Left forelimb (tissue), 1 donor: ENCODE measurements at places on chromosomes 3 and 15.
A peak's percentile ranks its signal among the peaks of the same experiment; 100 is the strongest.

GRCh38 chr15:38455092-38455491, 1.2 kb downstream of the FAM98B start:
- DNase-seq = no peak

- no peak for DNase-seq
These were observed 1.0 kb upstream of the ONECUT1 start for GRCh38 chr15:52790941-52791751.

DNA sequence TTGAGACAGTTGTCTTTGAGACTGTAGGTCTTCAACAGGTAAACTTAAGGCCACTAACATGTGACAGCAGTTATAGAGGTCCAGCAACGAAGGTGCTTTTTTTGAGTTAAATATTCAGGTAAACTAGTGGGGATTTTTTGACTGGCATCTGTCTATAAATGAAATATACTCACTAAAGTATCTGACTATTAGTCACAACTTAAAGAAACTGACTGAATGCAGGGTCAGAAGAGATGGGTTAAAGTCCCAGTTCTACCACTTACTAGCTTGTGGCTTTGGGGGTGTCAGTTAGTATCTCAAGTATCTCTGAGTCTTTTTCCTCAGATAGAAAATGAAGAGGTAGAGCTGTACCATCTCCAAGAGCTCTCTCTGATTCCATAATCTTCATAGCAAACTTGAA, 18.0 kb downstream of the MIX23 start:
- no peak for DNase-seq

DNA sequence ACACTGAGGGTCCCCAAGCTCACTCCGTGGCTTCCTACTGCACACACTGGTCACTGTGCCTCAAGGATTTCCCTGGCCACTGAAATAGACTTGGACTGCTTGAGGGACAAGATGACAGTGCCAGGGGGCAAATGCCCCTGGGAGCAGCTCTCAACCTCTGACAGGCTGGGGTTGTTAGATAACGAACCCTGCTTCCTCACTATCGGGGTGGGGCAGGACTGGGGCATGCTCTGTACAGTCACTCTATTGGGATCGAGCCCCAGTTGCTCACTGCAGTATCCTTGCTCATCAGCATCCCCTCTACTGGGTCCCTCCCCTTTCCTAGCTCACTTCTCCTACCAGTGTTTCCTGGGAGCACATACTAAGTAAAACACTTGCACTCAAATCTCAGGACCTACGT, 610.8 kb downstream of the NTRK3 start:
- no peak for DNase-seq

DNA sequence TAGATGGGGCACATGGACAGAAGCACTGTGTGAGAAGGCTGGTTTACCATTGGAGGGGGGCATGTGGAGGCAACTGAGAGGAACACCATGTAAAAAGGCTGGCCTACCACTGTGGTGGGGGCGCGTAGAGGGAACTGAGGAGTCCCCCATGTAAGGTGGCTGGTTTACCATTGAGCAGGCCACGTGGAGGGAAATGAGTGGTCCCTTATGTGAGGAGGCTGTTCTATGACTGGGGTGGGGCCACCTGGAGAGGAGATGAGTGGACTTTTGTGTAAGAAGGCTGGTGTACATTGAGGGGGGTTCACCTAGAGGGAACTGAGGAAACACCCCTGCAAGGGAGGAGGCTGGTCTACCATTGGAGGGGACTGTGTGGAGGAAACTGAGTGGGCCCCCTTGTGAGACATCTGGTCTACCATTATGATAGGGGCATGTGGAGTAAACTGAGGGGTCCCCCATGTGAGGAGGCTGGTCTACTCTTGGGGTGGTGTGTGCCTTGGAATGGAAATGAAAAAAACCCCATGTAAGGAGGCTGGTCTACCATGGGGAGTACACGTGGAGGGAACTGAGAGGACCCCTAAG, 156.9 kb downstream of the FBLN2 start:
- peak; percentile 26 for DNase-seq

DNA sequence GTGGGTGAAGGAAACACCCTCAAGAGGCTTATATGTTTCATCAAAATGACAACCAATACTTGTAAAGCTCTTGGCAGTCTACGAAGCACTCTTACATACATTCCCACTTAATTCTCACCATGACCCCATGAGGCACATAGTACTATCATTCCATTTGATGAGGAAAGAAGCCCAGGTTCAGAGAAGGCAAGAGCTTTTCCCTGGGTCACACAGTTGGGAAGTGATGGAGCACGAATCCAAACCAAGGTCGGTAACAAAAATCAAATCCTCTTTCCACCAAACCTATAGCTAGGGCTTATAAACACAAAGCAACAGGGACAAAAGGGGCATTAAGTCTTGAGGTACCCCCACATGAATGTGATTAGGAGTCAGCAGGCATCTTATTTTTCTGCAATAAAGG, 187.1 kb downstream of the UACA start:
- peak; percentile 36 for DNase-seq

GRCh38 chr15:76935620-76936019, 4.1 kb downstream of the RCN2 start:
- DNase-seq = no peak

DNA sequence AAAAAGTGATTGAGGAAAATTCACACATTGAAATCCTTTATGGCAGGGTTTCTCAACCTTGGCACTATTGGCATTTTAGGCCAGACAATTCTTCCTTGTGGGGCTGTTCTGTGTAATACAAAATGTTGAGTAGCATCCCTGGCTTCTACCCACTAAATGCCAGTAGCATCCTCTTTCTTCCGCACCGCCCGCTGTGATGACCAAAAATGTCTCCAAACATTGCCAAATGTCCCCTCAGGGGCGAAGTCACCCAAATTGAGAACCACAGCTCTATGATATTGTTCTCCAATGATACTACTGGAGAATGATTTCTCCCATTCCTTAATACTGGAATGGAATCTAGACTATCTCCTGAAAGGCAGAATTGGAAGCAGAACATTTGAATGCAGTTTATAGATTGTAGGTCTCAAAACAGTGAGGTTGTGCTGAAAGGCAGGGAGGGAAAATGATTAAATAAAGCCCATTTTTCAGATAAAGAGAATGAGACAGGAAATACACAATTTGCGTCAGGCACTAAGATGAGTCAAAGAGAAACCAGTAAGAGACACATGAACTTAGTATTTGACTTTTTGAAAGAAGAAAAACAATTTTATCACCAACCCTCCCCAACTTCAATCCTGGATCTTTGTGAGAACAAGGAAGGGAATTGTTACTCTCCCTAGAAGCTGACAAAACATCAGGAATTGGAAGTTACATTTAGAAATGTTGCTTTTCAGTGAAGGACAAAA, 101.6 kb upstream of the TNIK start:
- DNase-seq = no peak

- no peak for DNase-seq
These were observed 41.4 kb downstream of the EOMES start for GRCh38 chr3:27680517-27681246.

DNA sequence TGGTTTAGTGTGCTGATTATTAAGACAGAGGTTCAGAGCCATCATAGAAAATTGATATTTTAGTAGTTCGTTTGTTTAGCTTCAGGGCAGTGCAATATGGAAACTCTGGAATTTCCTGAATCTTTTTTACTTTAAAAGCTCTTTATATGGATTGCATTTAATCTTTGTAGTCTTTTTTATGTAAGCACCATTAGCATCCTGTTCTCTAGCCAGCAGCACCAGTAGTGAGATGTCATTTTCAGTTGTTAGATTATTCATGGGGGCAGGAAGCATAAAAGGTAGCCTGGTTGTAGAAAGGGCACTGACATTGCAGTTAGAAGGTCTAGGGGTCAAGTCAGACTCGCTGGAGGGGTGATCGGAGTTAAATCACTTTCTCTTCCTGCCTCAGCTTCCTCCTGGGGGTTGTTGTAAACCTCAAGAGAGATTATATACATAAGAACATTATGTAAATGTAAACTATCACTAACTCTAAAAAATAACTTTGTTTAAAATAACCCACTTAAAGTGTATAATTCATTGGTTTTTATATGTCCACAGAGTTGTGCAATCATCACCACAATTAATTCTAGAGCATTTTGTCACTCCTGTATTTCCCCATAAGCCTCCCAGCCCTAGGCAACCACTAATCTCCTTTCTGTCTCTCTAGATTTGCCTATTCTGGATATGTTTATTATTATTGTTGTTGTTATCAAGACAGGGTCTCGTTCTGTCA, 31.4 kb upstream of the ITPKA start:
- no peak for DNase-seq

- DNase-seq = no peak
These were observed 1.5 kb downstream of the CIB1 start for GRCh38 chr15:90232196-90232595.

- DNase-seq = no peak
These were observed 127.0 kb downstream of the TPRG1 start for GRCh38 chr3:189298469-189299375.

DNA sequence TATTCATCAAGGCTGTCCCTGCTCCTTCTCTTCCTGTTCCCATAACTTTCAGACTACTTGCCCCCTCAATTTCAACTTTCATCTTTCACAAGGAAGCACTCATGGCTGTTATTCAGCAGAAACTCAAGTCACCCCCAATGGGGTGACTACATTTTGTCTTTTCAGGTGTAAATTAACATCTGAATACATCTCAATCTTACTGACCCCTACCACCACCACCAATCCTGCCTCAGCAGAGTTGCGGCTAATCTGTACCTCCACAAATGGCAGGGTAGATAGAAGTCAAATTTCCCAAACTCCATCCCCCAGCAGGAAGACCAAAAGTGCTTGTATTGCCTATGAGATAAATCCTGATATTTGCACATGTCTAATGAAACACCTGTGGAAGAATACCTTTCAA, 19.2 kb downstream of the SOX2 start:
- no peak for DNase-seq

GRCh38 chr3:6542795-6543194, 318.1 kb upstream of the GRM7 start:
- no peak for DNase-seq

- no peak for DNase-seq
These were observed 232.0 kb upstream of the IGF1R start for GRCh38 chr15:98416222-98416855.

GRCh38 chr3:59429198-59429597, 379.4 kb upstream of the CFAP20DC start:
- no peak for DNase-seq
